ENCODE measurements at places on chromosomes 2 and 18. TPM values are rescaled to one million over a fixed set of nuclear protein-coding genes. Genes with fewer than 3 reads are reported as not detected.

GRCh38 chr2:23028106-23028505 is 356.9 kb upstream of the KLHL29 start:
- H3K4me1 ChIP-seq, result no peaks in the 10 kb centered on the region
- H3K4me3 ChIP-seq, result no peak overlapping the region
- no peak for DNase-seq
- H3K27me3 ChIP-seq, result peaks cover 2% of the 10 kb centered on the region

- H3K4me1 ChIP-seq, result no peaks in the 10 kb centered on the region
- H3K36me3 ChIP-seq, result no peaks in the 10 kb centered on the region
- no peak for DNase-seq
- no peak overlapping the region for H3K4me3 ChIP-seq
These were observed 156.7 kb downstream of the RNF152 start for GRCh38 chr18:61736133-61736532.

GRCh38 chr2:141828761-141829160 is 302.1 kb downstream of the LRP1B start:
- no peaks in the 10 kb centered on the region for H3K36me3 ChIP-seq
- no peaks in the 10 kb centered on the region for H3K4me1 ChIP-seq
- H3K4me3 ChIP-seq, result no peak overlapping the region
- H3K27ac ChIP-seq, result no peak overlapping the region
- DNase-seq, result no peak

DNA sequence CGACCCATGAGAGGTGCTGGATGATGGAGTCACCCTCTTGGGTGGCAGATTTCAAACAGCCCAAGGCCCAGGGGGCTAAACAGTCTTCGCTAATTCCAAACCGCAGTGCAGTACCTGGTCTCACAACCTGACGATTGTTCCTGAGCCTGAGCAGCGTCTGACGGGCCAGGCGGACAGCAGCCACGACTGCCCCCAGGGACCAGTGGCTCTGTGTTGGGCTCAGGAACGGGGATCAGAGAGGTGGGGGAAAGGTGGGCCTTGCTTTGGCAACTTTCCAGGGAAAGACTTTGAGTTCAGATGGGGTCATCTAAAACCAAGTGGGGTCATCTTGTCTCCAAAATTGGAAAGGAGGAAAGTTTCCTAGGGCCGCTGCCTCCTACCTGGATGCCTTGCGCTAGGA is 492 bp downstream of the COLEC11 start:
- peaks cover 18% of the 10 kb centered on the region for H3K4me1 ChIP-seq
- no peak overlapping the region for H3K27ac ChIP-seq
- no peak overlapping the region for H3K4me3 ChIP-seq
- no peaks in the 10 kb centered on the region for H3K36me3 ChIP-seq

- no peaks in the 10 kb centered on the region for H3K36me3 ChIP-seq
- H3K4me1 ChIP-seq, result no peaks in the 10 kb centered on the region
- H3K27me3 ChIP-seq, result no peaks in the 10 kb centered on the region
- no peak overlapping the region for H3K4me3 ChIP-seq
- DNase-seq, result no peak
- no peak overlapping the region for H3K27ac ChIP-seq
These were observed 91.3 kb upstream of the TMEM17 start for GRCh38 chr2:62597323-62597722.

DNA sequence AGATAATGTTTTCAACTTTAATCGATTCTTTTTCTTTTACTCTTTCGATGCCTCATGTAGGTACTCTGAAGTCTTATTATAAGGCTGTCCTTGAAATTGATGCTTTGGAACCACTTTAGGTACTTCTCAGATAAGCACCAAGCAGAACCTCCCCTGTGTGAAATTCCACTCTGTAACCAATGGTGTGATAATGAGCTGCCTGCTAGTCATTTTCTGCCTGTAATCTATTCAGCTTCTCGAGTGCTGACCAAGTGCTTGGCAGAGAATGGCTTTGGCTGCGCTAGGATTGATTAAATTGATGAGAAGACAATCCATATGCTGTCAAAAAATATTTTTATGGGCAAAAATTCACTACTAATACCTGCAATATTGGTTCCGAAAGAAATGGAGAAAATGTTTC is 132.1 kb upstream of the STON1 start:
- no peak for DNase-seq
- H3K27me3 ChIP-seq, result no peaks in the 10 kb centered on the region
- H3K4me3 ChIP-seq, result peak overlapping the region; percentile 17
- no peaks in the 10 kb centered on the region for H3K36me3 ChIP-seq

- peaks cover 6% of the 10 kb centered on the region for H3K36me3 ChIP-seq
- H3K4me3 ChIP-seq, result no peak overlapping the region
- H3K27me3 ChIP-seq, result no peaks in the 10 kb centered on the region
These were observed 36.6 kb upstream of the ASB1 start for GRCh38 chr2:238389988-238390589.

DNA sequence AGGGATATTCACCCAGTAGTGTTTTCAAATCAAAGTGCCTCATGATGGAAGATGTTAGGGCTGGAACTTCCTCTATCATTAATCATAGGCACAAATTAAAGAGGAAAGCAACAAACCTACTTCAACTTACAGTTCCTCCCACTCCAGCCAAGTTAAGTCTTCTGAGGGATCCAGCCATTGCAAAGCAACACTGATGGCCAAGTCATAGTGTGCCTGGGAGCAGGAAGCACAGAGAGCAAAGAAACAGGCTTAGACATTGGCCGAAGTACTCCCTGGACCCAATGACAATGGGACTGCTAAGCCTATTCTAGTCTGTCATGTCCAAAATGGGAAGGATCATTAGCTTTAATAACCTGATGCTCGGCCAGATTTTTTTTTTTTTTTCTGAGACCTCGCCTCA is 7.0 kb downstream of the C2orf80 start:
- peaks cover 2% of the 10 kb centered on the region for H3K36me3 ChIP-seq
- no peak overlapping the region for H3K27ac ChIP-seq
- peak; percentile 14 for DNase-seq
- H3K4me1 ChIP-seq, result peaks cover 12% of the 10 kb centered on the region
- no peak overlapping the region for H3K4me3 ChIP-seq

- peaks cover 4% of the 10 kb centered on the region for H3K36me3 ChIP-seq
- peaks cover 8% of the 10 kb centered on the region for H3K4me1 ChIP-seq
- no peak overlapping the region for H3K4me3 ChIP-seq
- H3K27ac ChIP-seq, result no peak overlapping the region
- DNase-seq, result no peak
- no peaks in the 10 kb centered on the region for H3K27me3 ChIP-seq
These were observed 286.8 kb upstream of the PXDN start for GRCh38 chr2:2031101-2031500.

GRCh38 chr2:85175369-85176299 is 42.4 kb downstream of the TCF7L1 start:
- peaks cover 2% of the 10 kb centered on the region for H3K36me3 ChIP-seq
- no peak overlapping the region for H3K4me3 ChIP-seq
- peak overlapping the region; percentile 22 for H3K27ac ChIP-seq
- no peak for DNase-seq
- no peaks in the 10 kb centered on the region for H3K27me3 ChIP-seq
- H3K4me1 ChIP-seq, result peaks cover 46% of the 10 kb centered on the region

- peak overlapping the region; percentile 57 for H3K27ac ChIP-seq
- H3K36me3 ChIP-seq, result peaks cover 34% of the 10 kb centered on the region
- no peak overlapping the region for H3K4me3 ChIP-seq
- H3K27me3 ChIP-seq, result peaks cover 2% of the 10 kb centered on the region
- DNase-seq, result no peak
- peaks cover 61% of the 10 kb centered on the region for H3K4me1 ChIP-seq
These were observed 5.1 kb downstream of the PKDCC start for GRCh38 chr2:42052702-42053481.

DNA sequence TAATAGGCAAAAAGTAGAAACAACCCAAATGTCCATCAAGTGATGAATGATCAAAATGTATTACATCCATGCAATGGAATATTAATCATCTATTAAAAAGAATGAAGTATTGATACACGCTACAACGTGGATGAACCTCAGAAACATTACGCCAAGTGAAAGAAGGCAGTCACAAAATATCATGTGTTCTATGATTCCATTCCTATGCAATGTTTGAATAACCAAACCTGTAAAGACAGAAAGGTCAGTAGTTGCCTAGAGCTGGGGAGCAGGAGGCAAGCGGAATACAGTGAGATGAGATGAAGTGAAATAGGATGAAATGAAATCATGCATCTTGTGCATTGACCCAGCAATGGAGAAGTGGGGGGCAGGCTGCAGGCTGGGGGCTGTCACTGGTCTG is 17.9 kb upstream of the COL6A3 start:
- peaks cover 23% of the 10 kb centered on the region for H3K4me1 ChIP-seq
- no peaks in the 10 kb centered on the region for H3K27me3 ChIP-seq
- H3K4me3 ChIP-seq, result no peak overlapping the region
- H3K36me3 ChIP-seq, result no peaks in the 10 kb centered on the region

GRCh38 chr2:974054-974453 is 23.4 kb downstream of the SNTG2 start:
- DNase-seq, result no peak
- H3K4me3 ChIP-seq, result no peak overlapping the region
- peaks cover 5% of the 10 kb centered on the region for H3K4me1 ChIP-seq
- no peak overlapping the region for H3K27ac ChIP-seq
- H3K27me3 ChIP-seq, result no peaks in the 10 kb centered on the region
- no peaks in the 10 kb centered on the region for H3K36me3 ChIP-seq

GRCh38 chr18:61850756-61851155 is 42.1 kb downstream of the RNF152 start:
- no peaks in the 10 kb centered on the region for H3K27me3 ChIP-seq
- no peak for DNase-seq
- H3K36me3 ChIP-seq, result peaks cover 4% of the 10 kb centered on the region
- peaks cover 3% of the 10 kb centered on the region for H3K4me1 ChIP-seq
- no peak overlapping the region for H3K27ac ChIP-seq
- H3K4me3 ChIP-seq, result no peak overlapping the region

- H3K27ac ChIP-seq, result no peak overlapping the region
- H3K4me1 ChIP-seq, result no peaks in the 10 kb centered on the region
- no peak for DNase-seq
- peaks cover 44% of the 10 kb centered on the region for H3K36me3 ChIP-seq
These were observed 59.4 kb downstream of the ANKMY1 start for GRCh38 chr2:240498171-240498957.

DNA sequence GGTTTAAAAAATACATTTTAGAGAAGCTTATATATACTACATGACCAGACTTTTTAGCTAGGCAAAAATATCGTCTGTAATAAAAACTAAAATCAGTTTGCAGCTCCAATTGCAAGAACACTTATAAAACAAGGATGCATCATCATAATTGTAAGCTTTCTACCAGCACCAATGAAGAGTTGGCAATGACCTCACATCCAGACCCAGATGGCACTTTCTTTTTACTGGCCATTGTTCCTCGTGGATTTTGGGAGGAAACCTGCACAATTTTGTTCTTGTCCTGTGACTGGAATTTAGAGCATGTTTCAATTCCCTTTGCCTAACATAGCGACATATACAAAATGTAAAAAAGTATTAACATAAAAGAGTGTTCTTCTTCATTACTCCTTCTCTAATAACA is 174.3 kb downstream of the ZNF521 start:
- H3K36me3 ChIP-seq, result no peaks in the 10 kb centered on the region
- no peaks in the 10 kb centered on the region for H3K27me3 ChIP-seq
- no peak overlapping the region for H3K4me3 ChIP-seq
- DNase-seq, result no peak
- peaks cover 5% of the 10 kb centered on the region for H3K4me1 ChIP-seq

DNA sequence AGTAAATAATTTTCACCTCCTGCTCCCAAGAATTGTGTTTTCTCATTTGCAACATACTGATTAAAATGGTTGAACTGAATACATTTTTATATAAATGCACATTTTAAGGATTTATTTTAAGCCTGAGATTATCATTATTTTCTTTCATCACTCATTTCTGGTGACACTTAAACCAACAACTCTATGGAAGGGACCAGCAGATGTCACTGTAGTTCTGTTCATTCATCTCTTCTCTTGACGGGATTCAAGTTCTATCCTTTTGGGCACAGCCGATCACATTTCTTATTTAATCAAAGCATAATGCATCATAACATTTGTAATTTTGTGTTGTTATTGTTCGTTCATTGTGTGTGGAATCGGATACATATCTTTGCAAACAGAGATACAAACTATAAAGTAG is 417.9 kb downstream of the HRH4 start:
- DNase-seq, result peak; percentile 58
- H3K27me3 ChIP-seq, result no peaks in the 10 kb centered on the region
- H3K4me1 ChIP-seq, result peaks cover 4% of the 10 kb centered on the region
- H3K4me3 ChIP-seq, result no peak overlapping the region
- no peaks in the 10 kb centered on the region for H3K36me3 ChIP-seq
- no peak overlapping the region for H3K27ac ChIP-seq

DNA sequence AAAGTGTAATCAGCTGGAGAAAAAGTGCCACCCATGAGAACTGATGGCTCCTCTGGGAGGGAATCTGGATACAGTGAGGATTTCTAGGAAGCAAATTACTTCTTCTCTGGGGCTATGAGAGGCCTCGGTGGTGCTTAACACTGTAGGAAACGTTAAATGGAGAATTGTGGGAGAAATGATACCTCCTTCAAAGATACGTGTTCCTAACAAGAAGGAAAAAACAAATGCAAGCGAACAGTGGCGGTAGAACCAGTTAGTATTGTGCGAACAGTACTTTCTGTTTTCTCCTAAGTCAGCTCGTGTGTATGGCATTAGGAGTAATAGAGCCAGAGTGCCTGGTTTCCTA is 587 bp upstream of the MTIF2 start:
- H3K27ac ChIP-seq, result peak overlapping the region; percentile 88
- no peaks in the 10 kb centered on the region for H3K27me3 ChIP-seq
- DNase-seq, result no peak
- peaks cover 7% of the 10 kb centered on the region for H3K4me1 ChIP-seq

The FAM124B gene
- 6.8 TPM for total RNA-seq

The PPP1R1C gene
- total RNA-seq, result 9.8 TPM

The TIGD1 gene
- 5.9 TPM for total RNA-seq

The LIPG gene
- 3.6 TPM for total RNA-seq

The CCDC85A gene
- 12.1 TPM for total RNA-seq

The VSNL1 gene
- total RNA-seq, result 215 TPM

The RAMP1 gene
- 36.6 TPM for total RNA-seq

The CYP27A1 gene
- 49.0 TPM for total RNA-seq

The SERPINB4 gene
- not detected for total RNA-seq

The FHOD3 gene
- 30.0 TPM for total RNA-seq

The C2orf66 gene
- 1.9 TPM for total RNA-seq

The CYP27C1 gene
- total RNA-seq, result 1.0 TPM

All from spinal cord (tissue), 10 donors.